ENCODE measurements at places on chromosomes 7 and 10. TPM values are rescaled to one million over a fixed set of nuclear protein-coding genes. Genes with fewer than 3 reads are reported as not detected.

SLC26A3 gene
- 3.3 TPM for total RNA-seq

KCP gene
- total RNA-seq = not detected

LIPN gene
- not detected for total RNA-seq

GFRA1 gene
- 14.5 TPM for total RNA-seq

DNA sequence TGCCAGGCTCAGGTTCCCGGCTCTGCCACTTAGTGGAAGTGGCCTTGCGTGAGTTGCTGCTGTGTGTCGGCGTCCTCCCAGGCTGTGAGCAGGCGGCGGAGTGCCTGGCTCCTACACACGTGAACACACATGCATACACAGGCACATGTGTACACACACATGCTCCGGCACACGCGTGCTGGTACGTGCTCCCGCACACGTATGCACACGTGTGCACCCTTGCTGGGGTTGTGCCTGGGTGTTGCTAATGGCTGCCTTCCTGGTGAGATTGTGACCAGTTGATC is 107.6 kb downstream of the INPP5A start:
- H3K36me3 ChIP-seq = no peaks in the 10 kb centered on the region
- no peak overlapping the region for H3K27ac ChIP-seq
- no peak for DNase-seq
- no peaks in the 10 kb centered on the region for H3K27me3 ChIP-seq
- H3K4me3 ChIP-seq = no peak overlapping the region

DNA sequence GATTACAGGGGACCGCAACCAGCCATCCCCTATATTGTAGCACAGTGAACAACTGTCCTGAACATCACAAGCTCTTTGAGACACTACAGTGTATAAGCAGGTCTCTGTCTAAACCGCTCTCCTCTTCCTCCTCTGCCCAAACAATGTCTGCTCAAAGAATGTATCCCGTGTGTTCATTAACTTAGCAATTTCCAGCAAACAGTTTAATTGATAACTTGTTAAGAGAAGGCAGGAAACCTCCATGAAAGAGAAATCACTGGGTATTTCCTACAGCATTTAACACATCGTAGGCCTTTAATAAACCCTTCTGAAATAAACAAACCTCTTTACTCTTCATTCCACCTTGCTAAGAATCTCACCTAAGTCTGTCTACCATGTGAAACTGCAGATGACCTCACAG is 1.5 kb downstream of the PMS2 start:
- no peaks in the 10 kb centered on the region for H3K27me3 ChIP-seq
- H3K4me3 ChIP-seq = no peak overlapping the region
- H3K27ac ChIP-seq = no peak overlapping the region
- H3K4me1 ChIP-seq = no peaks in the 10 kb centered on the region
- H3K36me3 ChIP-seq = no peaks in the 10 kb centered on the region

DNA sequence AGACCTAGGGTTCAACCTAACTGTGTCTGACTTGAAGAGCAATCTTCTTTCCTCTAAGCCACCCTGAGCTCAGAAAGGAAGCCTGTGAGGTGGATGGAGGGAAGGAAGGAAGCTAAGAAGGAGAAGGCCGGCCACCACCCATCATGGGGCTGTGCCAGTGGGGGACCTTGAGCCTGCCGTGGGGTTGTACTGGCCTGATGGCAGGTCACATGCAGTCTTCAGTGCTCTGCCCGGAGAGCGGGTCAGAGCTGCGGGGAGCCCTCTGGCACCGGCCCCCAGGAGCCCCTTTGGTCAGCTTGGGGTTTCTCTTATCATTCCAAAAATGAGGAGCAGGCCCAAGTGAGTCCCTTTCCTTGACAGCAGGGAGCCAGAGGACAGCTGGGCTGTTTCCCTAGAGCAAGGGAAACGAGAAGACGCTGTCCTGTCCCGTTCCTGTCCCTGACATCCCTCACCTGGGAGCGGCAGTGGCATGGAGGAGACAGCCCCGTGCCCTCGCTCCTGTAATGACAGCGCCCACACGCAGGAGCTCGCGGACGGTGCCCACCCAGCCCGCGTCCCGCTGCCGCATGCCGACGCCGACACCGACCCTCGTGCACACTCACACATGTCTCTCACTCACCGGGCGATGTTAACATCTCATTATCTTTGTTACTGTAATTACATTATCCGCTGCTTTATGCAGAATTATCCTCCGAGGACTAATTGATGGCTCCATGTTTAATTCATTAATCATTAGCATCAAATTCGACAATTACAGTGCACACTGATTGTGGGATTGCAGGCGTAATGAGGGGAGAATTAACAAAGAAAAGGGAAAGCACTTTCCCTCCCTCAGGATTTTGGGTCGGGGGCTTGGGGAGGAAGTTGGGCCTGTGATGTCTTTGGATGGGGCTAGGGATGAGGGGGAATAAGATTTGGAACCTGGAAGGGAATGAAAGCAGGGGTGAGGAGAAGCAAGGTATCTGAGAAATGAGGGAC is 31.3 kb downstream of the GBX1 start:
- no peak overlapping the region for H3K4me3 ChIP-seq
- H3K27me3 ChIP-seq = no peaks in the 10 kb centered on the region
- H3K36me3 ChIP-seq = peaks cover 21% of the 10 kb centered on the region
- H3K4me1 ChIP-seq = no peaks in the 10 kb centered on the region

GRCh38 chr7:102223184-102223583 is 63.5 kb upstream of the SH2B2 start:
- no peaks in the 10 kb centered on the region for H3K27me3 ChIP-seq
- H3K4me3 ChIP-seq = no peak overlapping the region
- H3K4me1 ChIP-seq = no peaks in the 10 kb centered on the region
- no peaks in the 10 kb centered on the region for H3K36me3 ChIP-seq
- H3K27ac ChIP-seq = no peak overlapping the region

GRCh38 chr7:18038382-18038781 is 10.7 kb upstream of the PRPS1L1 start:
- no peaks in the 10 kb centered on the region for H3K27me3 ChIP-seq
- no peak overlapping the region for H3K4me3 ChIP-seq
- H3K36me3 ChIP-seq = no peaks in the 10 kb centered on the region
- H3K27ac ChIP-seq = no peak overlapping the region
- DNase-seq = no peak

- no peak overlapping the region for H3K27ac ChIP-seq
- H3K4me3 ChIP-seq = no peak overlapping the region
- peaks cover 9% of the 10 kb centered on the region for H3K4me1 ChIP-seq
- H3K36me3 ChIP-seq = no peaks in the 10 kb centered on the region
Measured at GRCh38 chr10:73817826-73818225, 6.4 kb upstream of the NDST2 start.

GRCh38 chr10:95445223-95445836 is 115.8 kb downstream of the SORBS1 start:
- H3K27me3 ChIP-seq = no peaks in the 10 kb centered on the region
- H3K27ac ChIP-seq = peak overlapping the region; percentile 72
- H3K4me3 ChIP-seq = no peak overlapping the region
- no peaks in the 10 kb centered on the region for H3K36me3 ChIP-seq
- peak; percentile 40 for DNase-seq
- H3K4me1 ChIP-seq = no peaks in the 10 kb centered on the region

- H3K27ac ChIP-seq = no peak overlapping the region
- no peak overlapping the region for H3K4me3 ChIP-seq
- no peak for DNase-seq
- H3K36me3 ChIP-seq = no peaks in the 10 kb centered on the region
- H3K27me3 ChIP-seq = no peaks in the 10 kb centered on the region
- H3K4me1 ChIP-seq = no peaks in the 10 kb centered on the region
Measured at GRCh38 chr10:11162828-11163599, 145.3 kb downstream of the CELF2 start.

DNA sequence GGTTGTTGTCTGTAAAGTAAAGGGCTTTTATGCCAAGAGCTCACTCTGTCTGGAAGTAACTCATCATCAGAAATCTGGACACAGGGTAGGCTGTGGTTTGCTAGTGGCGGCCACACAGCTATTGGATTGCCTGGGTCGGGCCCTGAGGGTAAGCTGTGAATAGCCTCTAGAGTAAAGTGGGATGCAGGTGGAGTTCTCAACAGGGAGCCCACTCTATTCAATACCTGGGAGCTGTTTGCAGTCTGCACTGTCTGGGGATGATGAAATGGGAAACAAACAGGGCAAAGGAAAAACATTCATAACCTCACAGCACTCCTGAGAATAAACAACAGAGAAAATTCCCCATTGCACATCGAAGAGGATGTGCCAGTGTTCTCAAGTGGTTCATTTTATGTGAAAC is 582.6 kb downstream of the CALN1 start:
- H3K4me1 ChIP-seq = no peaks in the 10 kb centered on the region
- H3K27ac ChIP-seq = no peak overlapping the region
- no peak for DNase-seq
- H3K4me3 ChIP-seq = no peak overlapping the region
- no peaks in the 10 kb centered on the region for H3K27me3 ChIP-seq
- no peaks in the 10 kb centered on the region for H3K36me3 ChIP-seq

DNA sequence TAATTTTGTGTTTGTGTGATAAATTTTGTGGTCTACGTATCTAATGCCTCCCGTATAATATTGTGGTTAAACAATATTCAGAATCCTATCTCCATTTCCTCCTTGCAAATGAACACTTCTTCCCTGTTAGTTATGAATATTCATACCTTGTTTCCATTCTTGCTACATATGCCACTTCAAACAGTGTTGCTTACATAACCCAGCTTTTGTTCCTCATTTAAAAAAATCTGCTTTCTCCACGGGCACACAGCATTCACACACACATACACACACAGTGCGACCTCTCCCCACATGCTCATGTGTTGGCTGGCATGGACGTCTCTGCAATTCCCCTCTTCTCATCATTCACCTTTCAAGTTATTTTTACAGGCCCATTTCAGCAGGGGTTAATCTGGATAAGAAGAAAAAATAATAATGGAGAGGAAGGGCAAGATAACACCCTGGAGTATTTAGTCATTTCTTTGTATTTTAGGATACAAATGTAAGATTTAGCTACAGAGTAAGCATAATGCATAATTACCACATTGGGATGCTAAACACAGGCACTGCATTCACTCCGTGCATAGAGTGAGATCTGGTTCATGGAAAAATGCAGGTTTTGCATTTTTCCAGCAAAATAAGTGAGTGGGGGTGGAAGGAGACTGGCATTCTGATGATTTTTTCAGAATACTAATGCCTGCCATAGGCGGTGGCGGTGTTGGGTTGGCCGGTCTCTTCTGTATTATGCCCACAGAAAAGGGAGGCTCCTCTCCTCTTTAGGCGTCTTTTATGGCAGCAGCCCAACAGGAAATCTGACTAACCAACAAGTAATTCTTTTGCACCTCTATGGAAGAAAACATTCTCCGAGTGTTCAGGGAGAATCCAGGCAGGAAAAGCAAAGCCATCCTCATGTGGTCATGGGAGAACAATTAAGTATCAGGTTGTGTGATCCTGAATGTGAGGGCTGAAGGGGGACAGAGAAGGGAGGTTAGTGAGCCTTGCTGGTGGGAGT is 31.7 kb upstream of the ELMO1 start:
- no peaks in the 10 kb centered on the region for H3K36me3 ChIP-seq
- no peak for DNase-seq
- no peak overlapping the region for H3K27ac ChIP-seq
- H3K4me1 ChIP-seq = no peaks in the 10 kb centered on the region
- no peaks in the 10 kb centered on the region for H3K27me3 ChIP-seq

DNA sequence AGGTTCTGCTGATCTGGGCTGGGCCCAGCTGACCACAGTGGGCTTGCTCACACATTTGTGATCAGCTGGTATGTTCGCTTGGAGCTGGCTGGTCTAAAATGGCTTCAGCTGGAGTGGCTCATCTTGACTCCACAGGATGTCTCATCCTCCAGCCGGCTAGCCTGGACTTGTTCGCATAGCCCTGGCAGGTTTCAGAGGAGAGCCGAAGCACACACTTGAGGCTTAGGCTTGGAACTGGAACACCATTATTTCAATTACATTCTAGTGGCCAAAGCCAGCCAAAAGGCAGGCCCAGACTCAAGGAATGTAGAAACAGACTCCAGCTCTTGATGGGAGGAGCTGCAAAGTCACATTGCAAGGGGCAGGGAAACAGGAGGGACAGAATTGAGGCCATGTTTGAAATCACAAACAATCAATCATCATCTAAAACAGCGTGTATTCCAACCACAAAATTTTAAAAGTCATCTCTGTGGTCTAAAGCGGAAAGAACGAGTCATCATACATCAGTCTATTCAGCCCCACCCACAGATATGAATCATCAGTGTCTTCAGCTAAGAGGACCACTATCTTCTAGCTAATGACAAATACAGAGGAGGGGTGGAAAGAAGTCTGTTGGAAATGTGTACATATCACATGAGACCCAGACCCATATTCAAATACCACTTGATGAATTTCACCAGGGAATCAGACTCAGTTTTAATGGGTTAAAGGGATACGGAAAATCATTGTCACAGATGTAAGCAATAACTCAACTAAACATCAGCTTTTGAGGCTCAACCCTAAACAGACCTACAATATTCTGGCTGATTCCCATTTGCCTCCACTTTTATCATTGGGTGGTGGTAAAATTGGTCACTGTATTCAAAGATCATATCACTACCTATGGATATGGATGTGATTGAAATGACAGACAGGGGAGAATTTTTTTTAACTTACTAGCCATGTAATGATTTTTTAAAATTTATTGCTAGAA is 139.0 kb upstream of the MKLN1 start:
- no peak for DNase-seq
- H3K4me1 ChIP-seq = no peaks in the 10 kb centered on the region
- H3K27ac ChIP-seq = no peak overlapping the region
- H3K27me3 ChIP-seq = no peaks in the 10 kb centered on the region

DNA sequence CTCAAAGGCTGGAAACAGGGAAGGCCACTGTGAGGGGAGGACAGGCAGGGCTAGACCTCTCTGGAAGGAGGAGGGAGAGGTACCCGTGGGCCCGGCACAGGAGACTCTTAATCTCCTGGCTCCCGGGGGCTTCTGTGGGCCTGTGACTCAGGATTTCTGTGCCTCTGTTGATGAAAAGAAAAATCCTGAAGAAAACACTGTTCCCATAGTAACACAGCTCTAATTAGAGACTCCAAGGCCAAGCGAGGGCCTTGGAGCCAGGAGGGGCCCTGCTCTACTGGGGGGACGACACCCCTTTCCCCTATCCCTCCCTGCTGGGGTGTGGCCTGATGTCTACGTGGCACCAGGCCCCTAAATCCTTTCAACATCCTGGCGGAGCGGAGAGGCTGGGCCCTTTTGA is 174.1 kb upstream of the TNRC18 start:
- DNase-seq = no peak
- no peaks in the 10 kb centered on the region for H3K27me3 ChIP-seq
- H3K4me1 ChIP-seq = peaks cover 7% of the 10 kb centered on the region
- H3K36me3 ChIP-seq = no peaks in the 10 kb centered on the region

GRCh38 chr7:135102372-135102771 is 45.5 kb upstream of the TMEM140 start:
- DNase-seq = no peak
- no peak overlapping the region for H3K27ac ChIP-seq
- no peak overlapping the region for H3K4me3 ChIP-seq
- no peaks in the 10 kb centered on the region for H3K36me3 ChIP-seq

Data from prostate gland (tissue), 2 donors.